Esophagus muscularis mucosa (tissue), 4 donors: ENCODE measurements at places on chromosomes 6 and 20.

GRCh38 chr6:1945235-1945832 is 300.1 kb downstream of the GMDS start:
- DNase-seq = no peak

- no peak for DNase-seq
These were observed 47.6 kb upstream of the ADGRF4 start for GRCh38 chr6:47650553-47651432.

DNA sequence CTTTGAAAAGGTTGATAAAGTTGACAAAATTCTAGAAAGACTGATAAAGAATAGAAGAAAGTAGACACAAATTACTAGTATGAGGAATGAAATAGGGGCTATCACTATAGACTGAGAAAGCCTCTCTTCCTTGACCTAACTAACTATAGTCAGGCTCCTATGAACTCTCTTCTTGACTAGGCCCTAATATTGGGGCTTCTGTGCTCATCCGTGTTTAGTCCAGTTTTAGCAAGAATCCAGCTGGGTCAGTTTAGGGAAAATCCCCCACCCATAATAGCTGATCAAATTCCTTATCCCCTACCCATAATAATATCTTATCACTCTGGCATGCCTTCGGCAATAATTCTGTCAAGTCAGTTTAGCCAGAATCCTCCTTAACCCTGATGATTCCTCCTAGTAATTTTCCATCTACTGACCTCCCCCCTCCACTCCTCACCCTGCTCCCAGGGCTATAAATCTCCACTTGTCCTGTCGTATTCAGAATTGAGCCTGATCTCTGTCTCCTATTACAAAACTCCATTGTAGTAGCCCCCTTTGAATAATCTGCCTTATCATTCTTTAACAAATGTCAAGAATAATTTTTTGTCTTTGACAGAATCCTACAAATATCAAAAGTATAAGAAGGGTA is 138.1 kb downstream of the TFAP2A start:
- DNase-seq = no peak

GRCh38 chr6:151025076-151025475 is 159.6 kb downstream of the MTHFD1L start:
- DNase-seq = no peak

DNA sequence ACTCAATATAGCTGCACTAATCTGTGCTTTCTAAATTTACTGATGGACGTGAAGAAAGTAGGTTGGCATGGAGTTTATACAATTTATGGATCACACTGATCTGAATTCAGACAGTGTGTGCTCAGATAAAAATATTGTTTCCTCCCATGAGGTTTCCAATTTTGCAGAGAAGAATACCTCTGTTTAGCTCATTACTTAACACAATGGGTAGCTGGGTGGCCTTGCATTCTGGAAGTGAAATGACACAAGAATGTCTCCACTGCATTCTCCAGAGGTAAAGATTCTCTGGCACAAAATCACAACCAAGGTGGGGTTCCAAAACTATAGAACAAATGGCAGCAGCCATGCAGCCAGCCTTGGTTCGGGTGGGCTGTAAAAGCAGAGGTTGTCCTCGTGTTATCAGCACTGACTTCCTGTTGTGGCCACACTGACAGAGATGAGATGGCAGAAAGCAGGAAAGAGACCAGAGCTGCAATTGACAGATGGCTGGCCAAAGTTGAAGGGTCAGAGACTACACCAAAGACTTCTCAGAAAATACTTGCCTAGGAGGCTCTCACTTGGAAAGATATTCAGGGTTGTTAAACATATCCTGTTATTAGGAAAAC is 50.2 kb downstream of the HDAC2 start:
- DNase-seq = no peak

DNA sequence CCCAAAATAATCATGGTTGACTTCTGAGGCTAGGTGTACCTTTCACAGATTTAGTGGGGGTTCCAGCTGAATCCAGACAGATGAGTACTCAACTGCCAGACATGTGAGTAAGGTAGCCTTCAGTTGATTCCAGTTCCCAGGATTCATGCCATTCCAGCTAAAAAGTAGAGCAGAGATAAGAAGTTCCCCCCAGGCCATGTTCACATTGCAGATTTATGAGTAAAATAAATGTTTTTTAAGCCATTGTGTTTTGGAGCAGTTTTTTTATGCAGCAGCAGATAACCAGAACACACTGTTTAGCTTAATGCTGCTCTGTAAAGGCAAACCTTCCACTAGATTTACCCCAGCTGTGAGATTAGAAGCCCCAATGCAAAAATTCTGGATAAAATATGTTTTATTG is 245.0 kb downstream of the RFPL4B start:
- no peak for DNase-seq

DNA sequence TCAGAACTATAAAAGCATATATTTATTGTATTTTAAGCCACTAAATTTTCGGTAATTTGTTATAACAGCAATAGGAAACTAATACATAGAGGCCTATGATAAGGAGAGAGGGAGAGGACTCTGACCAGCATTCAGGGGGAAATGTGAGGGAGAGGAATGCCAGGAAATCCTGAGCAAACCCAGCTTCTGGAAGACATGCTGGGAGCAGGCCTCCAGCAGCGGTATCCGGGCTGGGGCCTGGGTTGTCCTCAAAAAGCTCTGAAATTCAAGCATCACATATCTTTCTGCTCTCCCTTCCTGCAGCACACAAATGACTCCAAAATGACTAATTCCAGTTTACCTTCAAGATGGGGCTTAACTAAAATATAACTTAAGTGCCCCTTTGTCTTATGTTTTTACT is 33.4 kb upstream of the RIMS1 start:
- no peak for DNase-seq

DNA sequence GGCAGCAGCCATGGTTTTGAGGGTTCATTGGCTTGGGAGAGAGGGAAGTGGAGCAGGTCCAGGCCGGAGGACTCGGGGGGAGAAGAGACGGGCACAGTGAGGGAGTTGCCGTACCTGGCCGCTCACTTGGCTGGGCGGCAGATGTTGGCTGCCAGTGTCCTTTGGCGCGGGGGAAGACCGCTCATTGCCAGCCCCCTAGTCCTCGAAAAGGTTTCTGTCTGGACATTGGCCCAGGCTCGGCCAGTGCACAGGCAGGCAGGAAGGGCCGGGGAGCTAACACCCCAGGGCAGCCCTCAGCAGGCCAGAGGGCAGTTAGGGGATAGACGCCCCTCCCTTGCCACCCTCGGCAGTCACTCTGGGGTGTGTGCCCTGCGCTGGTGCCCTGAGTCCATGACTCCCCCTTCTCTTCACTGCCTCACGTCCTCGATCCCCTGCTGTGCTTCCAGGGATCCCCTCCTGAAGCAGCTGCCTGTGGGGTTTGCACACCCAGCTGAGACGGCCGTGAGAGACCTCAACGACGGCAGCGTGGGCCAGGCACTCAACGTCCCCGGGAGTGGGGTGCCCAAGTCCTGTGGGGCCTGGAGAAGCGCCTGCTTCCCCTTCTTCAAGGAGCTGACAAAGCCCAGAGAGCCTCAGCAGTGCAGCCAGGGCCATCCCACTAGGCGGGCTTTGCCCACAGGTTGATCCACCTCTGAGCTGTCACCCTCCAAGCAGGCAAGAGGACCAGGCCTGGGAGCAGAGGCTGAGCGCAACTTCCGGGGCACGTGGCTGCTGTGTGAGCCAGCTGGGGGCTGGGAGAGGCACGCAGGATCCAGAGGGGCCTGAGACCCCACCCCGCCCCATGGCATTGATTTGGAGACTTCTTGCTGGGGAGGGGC is 20.4 kb downstream of the RBM38 start:
- no peak for DNase-seq

DNA sequence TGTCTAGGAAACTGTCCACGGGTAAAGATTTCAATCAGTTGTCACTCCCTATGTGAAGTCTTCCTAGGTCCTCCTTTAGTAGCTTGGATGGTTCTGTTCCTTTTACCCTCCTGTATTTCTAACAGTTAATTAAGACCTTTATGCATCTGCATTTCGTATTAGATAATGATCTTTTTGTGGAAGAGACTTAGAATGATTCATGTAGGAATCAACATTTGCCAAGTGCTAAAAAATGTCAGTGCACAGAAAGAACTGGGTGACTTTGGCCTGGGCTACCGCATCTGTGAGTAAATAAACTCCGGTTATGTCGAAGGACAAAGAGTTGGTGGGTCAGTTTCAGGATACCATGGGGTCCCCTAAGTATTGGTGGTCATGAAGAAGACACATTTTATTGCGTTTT is 918.0 kb downstream of the TFAP2A start:
- DNase-seq = no peak

DNA sequence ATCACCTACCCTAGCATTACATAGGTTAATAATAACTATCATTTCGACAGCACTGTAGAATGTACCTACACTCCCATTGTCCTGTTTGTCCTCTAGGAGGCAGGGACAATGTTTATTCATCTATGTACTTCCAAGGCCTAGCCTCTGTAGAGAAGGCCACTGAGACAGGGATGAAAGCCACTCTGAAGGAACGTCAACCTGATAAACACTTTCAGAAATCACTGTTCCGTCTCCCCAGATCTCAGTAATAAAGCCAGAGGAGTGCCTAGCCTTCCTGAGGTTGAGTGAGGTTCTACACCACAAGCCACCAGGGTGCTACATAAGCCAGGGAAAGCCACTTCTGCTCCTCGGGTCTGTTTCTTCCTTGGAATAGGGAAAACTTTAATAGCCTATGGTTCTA is 44.8 kb downstream of the POPDC3 start:
- no peak for DNase-seq

DNA sequence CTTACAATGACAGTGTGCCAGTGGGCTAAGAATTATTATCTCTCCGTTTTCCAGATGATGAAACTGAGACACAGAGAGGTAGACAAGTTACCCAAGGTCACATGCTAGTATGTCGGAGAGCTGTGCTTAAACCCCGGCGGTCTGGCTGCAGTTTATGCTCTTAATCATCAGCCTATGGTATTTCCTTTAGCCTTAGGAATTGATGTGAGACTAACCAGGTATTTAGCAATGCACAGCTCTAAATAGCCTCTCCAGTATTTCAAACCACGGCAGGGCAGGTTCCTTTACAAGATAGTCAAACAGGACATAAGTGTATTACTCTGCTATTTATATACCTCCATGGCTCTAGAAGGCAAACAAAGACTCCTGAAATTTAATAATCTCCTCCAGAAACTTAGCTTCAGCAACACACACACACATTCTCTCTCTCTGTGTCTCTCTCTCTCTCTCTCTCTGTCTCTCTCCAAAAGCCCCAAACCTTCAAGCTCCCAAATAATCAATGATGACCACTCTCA is 142.0 kb upstream of the ZNF217 start:
- no peak for DNase-seq

- DNase-seq = no peak
These were observed 71.5 kb downstream of the SLC23A2 start for GRCh38 chr20:4929686-4930397.

- DNase-seq = no peak
These were observed 78.0 kb downstream of the SLC22A3 start for GRCh38 chr6:160426136-160426535.

DNA sequence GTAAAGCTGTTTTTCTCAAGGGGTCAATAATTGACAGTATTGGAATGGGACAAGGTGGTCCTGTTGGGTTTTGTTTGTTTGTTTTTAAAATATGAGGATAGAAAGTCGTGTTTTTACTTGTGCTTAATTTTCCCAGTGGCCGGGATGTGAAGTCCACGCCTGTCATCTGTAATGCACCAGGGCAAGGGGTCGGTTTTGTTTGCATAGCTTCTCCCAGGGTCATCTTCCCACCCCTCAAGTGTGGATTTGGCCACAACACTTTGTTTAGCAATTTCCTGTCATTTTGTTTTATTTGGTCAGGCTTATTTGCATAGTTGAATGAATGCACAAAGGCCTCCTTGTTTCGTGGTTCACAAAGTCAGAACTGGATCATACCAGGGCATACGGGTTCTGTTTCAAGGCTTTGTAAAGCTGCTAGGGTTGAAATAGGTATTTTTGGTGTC is 29.8 kb downstream of the SYNJ2 start:
- DNase-seq = no peak

GRCh38 chr20:41714030-41714429 is 95.9 kb upstream of the CHD6 start:
- DNase-seq = no peak

- no peak for DNase-seq
These were observed 732.5 kb downstream of the KIF16B start for GRCh38 chr20:15840636-15841301.

GRCh38 chr6:33426590-33427511 is 7.0 kb downstream of the SYNGAP1 start:
- DNase-seq = no peak

DNA sequence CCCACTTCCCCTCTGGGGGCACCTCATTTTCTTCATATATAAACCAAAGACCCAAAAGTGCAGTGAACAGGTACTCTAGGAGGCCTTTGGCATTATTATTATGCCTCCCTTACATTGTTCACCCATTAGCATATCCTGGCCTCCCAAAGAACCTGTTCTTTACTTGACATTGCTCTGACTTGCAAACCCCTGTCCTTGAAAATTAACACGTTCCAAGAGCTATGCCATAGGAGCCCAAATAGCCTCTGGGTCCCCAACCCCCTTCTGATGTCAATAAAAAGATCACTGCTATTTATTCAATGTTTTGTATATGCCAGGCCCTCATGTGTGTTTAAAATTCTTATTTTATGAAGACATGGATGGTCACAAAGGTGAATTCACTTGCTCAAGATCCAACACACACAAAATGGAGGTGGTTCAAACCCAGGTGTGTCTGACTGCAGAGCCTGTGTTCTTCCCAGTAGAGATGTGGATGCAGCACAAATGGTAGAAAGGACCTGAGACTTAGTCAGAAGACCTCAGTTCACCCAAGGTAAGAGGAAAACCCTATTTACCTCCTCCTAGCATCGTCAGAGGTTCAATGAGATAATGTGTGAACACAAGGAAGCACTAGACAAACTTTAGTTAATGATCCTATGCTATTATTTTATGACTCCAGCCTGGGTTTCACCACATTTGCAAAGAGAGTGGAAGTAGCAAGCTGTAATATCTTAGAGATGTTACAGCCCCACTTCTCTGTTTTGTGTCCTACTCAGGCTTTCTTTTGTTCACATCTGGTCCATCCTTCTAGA is 36.6 kb downstream of the BCL2L1 start:
- no peak for DNase-seq

GRCh38 chr6:5729080-5729434 is 277.7 kb downstream of the NRN1 start:
- DNase-seq = no peak

DNA sequence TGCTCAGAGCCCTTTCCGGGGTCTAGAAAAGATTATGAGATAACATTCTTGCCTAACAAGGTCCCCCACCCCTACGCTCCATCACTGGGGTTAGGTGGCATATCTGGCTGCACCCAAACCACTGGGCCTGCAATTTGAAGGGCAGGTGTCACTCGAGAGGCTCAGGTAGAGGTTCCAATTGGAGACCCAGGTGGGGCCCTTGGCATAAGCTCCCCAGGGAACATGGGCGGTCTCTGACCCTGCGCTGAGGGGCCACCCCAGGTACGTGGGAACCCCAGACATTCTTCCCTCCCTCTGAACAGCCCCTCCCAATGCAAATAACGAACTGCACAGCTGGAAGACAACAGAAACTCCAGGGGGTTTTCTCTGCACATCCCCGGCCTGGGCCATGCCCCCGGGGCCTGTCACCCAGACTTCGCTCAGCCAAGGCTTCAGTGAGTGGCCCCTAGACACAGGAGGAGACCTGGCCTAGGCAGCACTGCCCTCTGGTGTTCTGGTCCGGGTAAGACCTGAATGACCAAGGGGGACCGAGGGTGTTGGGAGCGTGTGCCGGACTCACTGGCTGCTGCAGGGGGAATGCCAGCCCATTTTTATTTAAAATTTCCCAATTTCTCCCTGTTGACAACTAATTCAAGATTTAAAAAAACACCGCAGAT is 47.5 kb downstream of the DSTN start:
- DNase-seq = no peak

- DNase-seq = no peak
These were observed 899.3 kb upstream of the MAP3K7 start for GRCh38 chr6:91486200-91486599.

GRCh38 chr6:108421366-108421765 is 126.5 kb downstream of the AFG1L start:
- DNase-seq = no peak
